DMS 273 treated with DMSO at 0.1 percent for 48 hours (cell line): ENCODE measurements at places on chromosomes 11 and 22.

DNA sequence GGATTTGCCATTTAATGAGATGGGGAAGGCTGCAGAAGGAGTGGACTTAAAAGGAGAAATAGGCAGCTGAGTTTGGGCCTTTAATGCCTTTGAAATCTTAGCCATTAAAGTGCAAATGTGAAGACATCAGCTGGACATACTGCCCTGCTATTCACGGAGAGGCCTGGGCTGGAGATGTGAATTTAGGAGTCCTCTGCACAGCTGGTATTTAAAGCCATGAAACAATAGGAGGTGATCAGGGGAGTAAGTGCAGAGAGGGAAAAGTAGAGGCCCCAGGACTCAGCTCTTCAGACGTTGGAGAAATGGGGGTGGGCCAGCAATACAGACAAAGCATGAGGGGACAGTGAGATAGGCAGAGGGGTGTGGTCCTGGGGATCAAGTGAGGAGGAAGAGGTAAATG lies 16.6 kb downstream of the SLC3A2 start:
- DNase-seq: no peak

GRCh38 chr11:250740-251299 lies 14.0 kb downstream of the PSMD13 start:
- no peak for DNase-seq

DNA sequence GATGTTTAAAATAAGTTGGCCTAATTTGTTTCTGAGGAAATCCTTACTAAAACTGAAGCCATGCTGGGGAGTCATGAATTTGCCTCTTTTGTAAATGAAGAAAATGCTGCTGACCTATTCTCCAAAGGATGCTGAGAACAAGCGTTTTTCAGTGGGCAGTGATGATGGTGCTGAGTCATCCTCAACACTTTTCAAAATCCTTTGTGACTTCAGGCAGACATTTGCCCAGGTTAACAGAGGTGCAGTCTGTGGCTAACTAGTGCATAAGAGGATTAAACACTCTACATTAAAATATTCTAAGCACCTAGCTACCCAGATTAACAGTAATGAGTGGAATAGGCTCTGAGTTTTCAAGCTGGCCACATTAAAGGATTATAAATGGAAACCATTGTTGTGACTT lies 509.0 kb downstream of the DLG2 start:
- DNase-seq: no peak

DNA sequence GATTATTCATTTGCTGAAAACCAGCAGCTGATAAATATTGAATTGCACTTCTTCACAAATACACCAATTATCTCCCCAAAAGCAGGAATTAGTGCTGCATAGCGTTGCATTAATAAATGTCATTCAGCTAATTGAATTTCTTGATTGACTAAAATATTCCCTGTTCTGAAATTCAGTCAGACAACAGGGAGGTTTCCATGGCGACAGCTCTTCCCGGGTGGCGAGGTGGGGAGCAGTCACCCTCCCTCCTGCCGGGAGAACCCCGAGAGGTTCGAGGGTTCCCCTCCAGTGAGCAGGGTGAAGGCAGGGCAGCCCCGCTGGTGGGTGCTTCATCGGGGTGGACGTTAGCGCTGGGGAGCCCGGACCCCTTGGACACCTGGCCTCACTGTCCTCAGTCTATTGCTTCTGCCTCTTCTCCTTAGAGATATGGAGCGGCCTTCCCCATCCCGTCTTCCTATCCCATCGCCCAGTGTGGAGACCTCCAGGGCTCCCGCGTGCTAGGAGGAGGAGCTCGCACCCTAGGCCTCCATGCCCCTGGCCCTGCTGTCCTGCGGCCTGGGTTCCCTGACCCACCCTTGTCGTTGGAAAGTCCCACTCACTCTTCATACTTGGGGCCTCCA lies 983.5 kb downstream of the BRD1 start:
- no peak for DNase-seq

DNA sequence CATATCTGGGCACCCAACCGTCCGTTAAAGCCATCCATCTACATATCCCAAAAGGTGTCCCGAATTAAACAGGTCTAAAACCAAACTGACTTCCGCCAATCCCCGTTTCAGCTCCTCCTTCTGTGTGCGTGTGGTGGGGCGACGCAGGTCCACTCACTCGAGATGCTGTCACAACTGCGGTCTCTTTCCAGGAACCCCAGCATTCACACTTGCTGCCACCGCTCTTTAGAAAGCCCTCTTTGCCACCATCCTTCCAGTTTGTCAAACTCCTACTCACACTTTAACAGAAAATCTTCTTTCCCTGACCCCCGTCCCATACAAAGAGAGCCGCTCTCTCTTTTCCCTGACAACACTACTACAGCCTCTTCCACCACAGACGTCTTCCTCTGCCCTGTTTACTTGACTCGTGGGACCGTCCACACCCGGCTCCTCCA lies 467 bp downstream of the ESS2 start:
- no peak for DNase-seq

GRCh38 chr11:70521475-70522308 lies 123.4 kb downstream of the CTTN start:
- DNase-seq: no peak
